ENCODE measurements at places on chromosomes 7 and 10. TPM values are rescaled to one million over a fixed set of nuclear protein-coding genes. Genes with fewer than 3 reads are reported as not detected.

The SLC18A2 gene
- 0.28 TPM for total RNA-seq

The ANKRD30A gene
- not detected for total RNA-seq

- DNase-seq, result no peak
Measured at GRCh38 chr10:127537924-127538323, 11.2 kb upstream of the NPS start.

The DGKI gene
- 7.7 TPM for total RNA-seq

The HDAC9 gene
- 22.2 TPM for total RNA-seq

DNA sequence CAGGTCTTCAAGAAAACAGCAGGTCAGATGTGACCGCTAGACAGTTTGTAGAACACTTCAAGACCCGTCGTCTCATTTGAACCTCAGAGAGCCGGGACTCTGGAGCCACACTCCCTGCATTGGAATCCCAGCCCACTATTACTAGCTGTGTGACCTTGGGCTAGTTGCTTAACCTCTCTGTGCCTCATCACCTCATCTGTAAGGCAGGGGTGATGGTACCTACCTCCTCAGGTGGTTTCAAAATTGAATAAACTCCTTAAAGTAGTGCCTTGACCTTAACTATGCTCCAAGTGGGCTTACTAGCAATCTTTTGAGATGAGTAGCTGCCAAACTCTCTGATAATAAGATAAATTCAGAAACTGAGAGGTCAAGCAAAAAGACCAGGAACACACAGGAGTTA lies 43.8 kb downstream of the OGDH start:
- no peak for DNase-seq

The IFIT1B gene
- total RNA-seq, result not detected

The RASSF4 gene
- total RNA-seq, result 81.3 TPM

The SLC18A3 gene
- not detected for total RNA-seq

The LRRN3 gene
- total RNA-seq, result 15.3 TPM

The ELOVL3 gene
- 0.17 TPM for total RNA-seq
